Naive thymus-derived CD8-positive, alpha-beta T cell (primary cell): ENCODE measurements at places on chromosomes 12 and 14. TPM values are rescaled to one million over a fixed set of nuclear protein-coding genes. Genes with fewer than 3 reads are reported as not detected.

DNA sequence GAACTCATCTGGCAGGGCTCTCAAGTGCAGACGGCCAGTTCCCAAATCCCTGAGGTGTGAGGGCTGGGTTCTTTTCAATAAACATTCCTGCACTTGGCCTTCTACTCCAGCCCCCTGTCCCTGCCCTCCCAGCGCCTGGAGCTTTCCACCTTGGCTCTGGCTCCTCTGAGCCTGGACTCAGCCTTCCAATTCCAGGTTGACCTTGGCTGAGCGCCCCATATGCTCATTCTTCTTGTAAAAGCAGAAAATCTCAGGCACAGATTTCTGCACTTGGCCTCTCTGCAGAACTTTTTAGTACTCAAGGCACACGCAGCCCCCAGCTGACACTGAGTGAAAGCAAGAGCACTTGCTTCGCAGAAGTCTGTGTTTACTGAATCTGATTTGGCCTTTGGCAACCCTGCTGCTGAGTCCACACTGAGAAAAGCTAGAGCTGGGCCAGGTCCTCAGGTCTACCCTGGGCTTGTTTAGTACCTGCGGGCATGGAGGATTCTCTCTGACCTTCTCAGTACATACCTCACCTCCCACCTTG is 222.7 kb downstream of the MSRB3 start:
- no peaks in the 10 kb centered on the region for H3K4me1 ChIP-seq
- no peak overlapping the region for H3K27ac ChIP-seq
- H3K36me3 ChIP-seq, result no peaks in the 10 kb centered on the region
- H3K27me3 ChIP-seq, result no peaks in the 10 kb centered on the region
- H3K4me3 ChIP-seq, result no peak overlapping the region

- no peak overlapping the region for H3K4me3 ChIP-seq
- H3K27me3 ChIP-seq, result peaks cover 70% of the 10 kb centered on the region
These were observed 7.8 kb downstream of the ZDHHC22 start for GRCh38 chr14:77133720-77134338.

DNA sequence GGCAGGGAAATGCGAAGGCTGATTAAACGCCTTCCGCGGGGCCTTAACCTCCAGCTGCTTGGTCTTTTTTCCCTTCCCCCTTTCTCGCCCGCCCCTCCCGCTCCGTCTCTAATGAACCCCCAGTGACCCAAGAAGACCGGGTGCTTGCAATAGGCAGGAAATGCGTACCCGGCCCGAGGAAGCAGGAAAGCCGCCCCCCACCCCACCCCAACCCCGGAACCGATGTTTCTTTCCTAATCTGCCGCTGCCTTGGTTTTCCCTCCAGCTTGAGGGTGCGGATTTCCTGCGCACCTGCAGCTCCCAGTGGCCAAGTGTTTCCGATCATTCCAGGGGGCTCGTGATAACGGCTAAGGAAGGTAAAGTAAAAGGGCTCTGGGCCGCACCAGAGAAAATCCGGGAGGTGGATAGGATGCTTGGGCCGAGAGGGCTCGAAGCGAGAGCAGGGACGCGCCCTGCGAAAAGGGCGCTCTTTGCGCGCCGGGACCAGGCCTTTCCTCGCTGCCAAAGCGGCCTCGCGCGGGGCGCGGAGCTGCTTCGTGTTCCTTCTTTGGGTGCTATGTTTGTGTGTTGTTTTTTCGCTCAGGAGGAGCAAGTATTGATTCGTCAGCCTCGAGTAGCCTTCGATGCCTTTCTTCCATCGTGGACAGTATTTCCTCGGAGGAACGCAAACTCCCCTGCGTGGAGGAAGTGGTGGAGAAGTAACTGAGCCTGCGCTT is 983 bp downstream of the MYF6 start:
- H3K27me3 ChIP-seq, result peaks cover 13% of the 10 kb centered on the region
- DNase-seq, result no peak
- H3K4me1 ChIP-seq, result peaks cover 2% of the 10 kb centered on the region
- H3K4me3 ChIP-seq, result no peak overlapping the region
- H3K36me3 ChIP-seq, result no peaks in the 10 kb centered on the region

DNA sequence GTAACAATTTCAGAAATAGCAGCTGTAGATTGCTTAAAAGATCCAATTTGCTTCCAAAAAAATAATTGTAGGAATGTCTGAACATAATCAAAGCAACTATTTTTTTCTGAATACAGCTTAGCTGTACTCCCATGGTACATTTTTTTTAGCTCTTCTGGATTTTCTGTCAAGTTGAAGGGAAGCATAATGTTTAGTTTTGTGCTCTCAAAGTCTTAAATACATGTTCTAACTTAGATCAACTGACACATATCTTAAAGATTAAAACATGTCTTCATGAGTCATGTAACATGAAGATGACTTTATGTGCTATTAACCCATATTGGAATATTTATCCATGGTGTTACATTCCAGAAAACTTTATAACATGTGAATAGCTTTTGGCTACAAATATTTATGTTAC is 255.7 kb downstream of the BTG1 start:
- H3K27ac ChIP-seq, result no peak overlapping the region
- H3K27me3 ChIP-seq, result no peaks in the 10 kb centered on the region
- peaks cover 4% of the 10 kb centered on the region for H3K4me1 ChIP-seq
- no peak for DNase-seq

DNA sequence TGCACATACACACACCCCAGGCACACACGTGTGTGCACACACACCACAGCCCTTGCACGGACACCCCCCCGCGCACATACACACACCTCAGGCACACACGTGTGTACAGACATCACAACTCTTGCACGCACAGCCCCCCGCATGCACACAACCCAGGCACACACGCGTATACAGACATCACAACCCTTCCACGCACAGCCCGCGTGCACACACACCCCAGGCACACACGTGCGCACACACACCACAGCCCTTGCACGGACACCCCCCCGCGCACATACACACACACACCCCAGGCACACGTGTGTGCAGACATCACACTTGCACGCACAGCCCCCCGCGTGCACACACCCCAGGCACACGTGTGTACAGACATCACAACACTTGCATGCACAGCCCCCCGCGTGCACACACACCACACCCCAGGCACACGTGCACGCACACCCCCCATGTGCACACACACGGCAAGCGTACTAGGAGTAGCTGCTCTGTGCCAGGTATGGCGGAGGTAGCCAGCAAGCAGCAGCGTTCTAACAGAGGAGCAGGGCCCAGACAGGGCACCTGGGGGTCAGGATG is 18.2 kb upstream of the ANKLE2 start:
- no peak for DNase-seq
- H3K4me3 ChIP-seq, result no peak overlapping the region
- H3K27ac ChIP-seq, result peak overlapping the region; percentile 51

DNA sequence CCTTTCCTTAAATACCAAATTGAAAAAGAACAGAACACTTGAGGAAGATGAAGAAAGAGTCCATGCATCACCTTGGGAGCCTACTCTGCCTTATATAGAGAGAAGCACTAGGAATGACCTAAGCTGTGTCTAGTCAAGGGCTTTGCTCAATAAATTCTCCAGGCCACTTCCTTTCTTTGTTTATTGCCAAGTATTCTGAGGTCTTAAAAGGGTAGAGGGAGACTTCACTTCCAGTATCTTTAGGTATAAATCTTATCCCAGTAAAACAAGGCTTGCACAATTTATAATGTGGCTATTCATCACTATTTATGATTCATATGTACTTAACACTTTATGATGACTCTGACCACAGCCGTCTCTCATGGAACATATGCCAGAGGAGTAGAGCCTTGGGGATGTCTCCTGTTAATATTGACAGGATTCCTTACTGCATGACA is 85.1 kb upstream of the ARHGAP5 start:
- H3K36me3 ChIP-seq, result peaks cover under 1% of the 10 kb centered on the region
- H3K27ac ChIP-seq, result no peak overlapping the region
- no peak overlapping the region for H3K4me3 ChIP-seq
- H3K4me1 ChIP-seq, result no peaks in the 10 kb centered on the region
- peaks cover 28% of the 10 kb centered on the region for H3K27me3 ChIP-seq
- DNase-seq, result no peak

DNA sequence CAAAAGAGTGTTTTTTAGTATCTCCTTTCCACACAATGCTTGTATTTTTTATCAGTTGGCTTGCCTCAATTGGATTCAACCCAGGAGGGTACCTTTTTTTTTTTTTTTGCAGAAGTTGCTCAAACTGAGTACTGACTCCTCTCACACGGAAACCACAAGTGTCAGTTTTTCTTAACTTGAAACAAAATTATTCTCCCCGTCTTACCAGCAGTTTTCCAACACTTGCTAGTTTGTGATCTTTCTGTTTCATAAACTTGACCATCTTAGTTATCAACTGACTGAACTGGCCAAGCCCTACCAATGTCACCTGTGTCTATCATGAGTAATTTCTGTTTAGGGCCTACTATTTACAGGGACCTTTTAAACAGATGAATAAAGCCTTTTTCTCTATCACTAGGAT is 34.1 kb upstream of the ITPR2 start:
- H3K4me3 ChIP-seq, result peak overlapping the region; percentile 13
- no peaks in the 10 kb centered on the region for H3K36me3 ChIP-seq
- peaks cover under 1% of the 10 kb centered on the region for H3K27me3 ChIP-seq
- DNase-seq, result no peak
- no peak overlapping the region for H3K27ac ChIP-seq
- H3K4me1 ChIP-seq, result peaks cover 17% of the 10 kb centered on the region

- no peaks in the 10 kb centered on the region for H3K27me3 ChIP-seq
- H3K27ac ChIP-seq, result peak overlapping the region; percentile 89
- peaks cover 10% of the 10 kb centered on the region for H3K36me3 ChIP-seq
- DNase-seq, result peak; percentile 56
- peak overlapping the region; percentile 97 for H3K4me3 ChIP-seq
- peaks cover 35% of the 10 kb centered on the region for H3K4me1 ChIP-seq
These were observed 755 bp downstream of the SETD1B start for GRCh38 chr12:121804417-121805111.

DNA sequence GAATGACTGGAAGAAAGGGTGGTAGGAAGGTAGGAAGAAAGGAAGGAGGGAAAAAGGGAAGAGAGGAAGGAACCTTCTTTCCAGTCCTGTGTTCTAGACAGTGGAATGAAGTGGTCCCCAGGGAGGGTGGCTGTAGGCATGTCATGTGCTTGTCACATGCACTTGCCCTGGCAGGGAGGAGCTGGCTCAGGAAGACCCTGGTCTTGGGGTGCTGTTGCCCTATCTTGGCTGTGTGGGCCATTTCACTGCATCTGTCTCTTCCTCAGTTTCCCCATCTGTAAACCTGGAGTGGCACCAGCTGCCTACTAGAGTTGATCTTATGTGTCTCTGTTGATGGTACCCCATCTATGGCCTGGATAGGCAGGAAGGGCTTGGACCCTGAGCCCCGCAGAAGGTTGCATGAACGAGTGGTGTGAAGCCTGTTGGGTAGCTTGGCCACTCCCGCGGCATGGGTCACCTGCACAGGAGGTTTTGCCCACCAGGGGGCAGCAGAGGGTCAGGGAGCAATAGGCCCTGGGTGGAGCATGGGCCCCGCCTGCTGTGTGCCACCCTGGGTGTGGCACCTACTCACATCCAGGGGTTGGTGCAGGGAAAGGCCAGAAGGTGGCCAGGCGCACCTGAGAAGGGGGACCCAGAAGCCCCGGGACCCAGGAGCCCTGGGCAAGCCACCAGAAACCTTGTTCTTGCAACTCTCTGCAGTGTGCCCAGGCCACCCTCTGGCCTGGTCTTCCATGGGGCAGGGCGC is 25.1 kb downstream of the MEG3 start:
- DNase-seq, result peak; percentile 68
- H3K27ac ChIP-seq, result no peak overlapping the region
- H3K4me3 ChIP-seq, result no peak overlapping the region
- H3K4me1 ChIP-seq, result peaks cover 2% of the 10 kb centered on the region

The CCDC92 gene
- total RNA-seq, result 28.2 TPM

The OTUB2 gene
- total RNA-seq, result 0.16 TPM

The RD3L gene
- total RNA-seq, result not detected

The MANSC4 gene
- not detected for total RNA-seq
